ENCODE measurements at places on chromosomes 3 and 15.

- DNase-seq = no peak
Observed at GRCh38 chr15:73226093-73226814, 142.5 kb downstream of the HCN4 start.

- DNase-seq = no peak
Observed at GRCh38 chr3:43477600-43477999, 144.2 kb downstream of the ANO10 start.

DNA sequence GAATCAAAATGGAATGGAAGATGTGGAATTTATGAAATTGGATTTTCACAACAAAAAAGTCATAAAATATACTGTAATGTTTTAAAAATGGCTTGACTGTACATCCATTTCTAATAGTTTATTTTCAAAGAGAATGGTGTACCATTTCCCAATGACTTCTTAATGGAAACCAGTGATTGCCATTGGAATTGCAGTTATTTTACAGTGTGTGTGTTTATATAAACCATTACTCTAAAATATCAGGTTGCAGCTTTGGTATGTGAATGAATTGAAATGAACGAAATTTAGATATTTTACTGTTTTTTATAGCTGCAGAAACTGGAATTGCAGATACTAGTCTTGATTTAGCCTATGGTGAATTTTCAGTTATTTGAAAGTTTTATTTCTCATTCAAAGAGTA is 165.6 kb downstream of the UBE2E2 start:
- DNase-seq = no peak

DNA sequence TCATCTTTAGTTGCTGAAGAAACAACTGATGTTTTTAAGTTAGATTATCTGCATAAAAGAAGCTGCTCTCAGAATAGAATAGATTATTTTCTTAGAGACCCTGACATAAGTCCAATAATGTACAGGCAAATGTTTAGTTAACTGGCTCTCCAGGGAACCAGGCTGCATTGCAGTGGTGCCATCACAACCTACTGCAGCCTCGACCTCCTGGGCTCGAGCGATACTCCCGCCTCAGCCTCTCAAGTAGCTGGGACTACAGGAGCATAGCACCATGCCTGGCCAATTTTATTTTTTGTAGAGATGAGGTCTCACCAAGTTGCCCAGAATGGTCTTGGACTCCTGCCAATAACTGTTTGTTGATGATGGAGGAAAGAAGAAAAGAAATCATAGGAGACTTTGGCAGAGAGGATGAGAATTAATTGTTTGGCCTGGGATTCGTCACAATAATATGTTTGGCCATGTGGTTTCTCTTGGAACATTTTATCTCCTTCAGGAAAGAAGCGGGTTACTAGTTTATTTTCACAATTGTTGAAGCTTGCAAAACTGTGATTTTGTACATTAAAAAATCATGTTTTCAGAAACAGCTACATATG is 429.2 kb downstream of the CADM2 start:
- DNase-seq = no peak

DNA sequence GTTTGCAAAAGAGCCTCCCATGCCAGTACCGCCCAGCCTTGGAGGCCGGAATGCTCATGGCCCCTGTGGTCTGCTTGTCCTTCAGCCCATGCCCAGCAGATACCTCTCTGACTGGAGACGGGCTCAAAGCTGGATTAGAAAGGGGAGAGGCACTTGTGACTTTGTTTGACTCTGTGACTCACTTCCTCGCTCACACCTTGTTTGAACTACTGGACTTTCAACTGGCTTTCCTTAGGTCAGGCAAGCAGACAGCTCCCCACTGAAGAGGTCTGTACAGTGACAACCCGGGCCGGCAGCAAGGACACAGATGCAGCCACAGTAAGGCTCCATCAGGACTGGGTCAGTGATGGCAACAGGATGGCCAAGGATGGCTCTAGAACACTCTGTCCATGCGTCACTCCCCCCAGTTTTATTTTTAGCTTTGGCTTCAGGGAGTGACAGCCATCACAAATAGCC is 98.6 kb upstream of the ABHD17C start:
- DNase-seq = no peak

- DNase-seq = no peak
Observed at GRCh38 chr3:9534429-9534828, 19.2 kb downstream of the LHFPL4 start.
